Activated CD8-positive, alpha-beta memory T cell treated with anti-CD3 and anti-CD28 coated beads for 4 hours (primary cell): ENCODE measurements at places on chromosomes 7 and 10.

DNA sequence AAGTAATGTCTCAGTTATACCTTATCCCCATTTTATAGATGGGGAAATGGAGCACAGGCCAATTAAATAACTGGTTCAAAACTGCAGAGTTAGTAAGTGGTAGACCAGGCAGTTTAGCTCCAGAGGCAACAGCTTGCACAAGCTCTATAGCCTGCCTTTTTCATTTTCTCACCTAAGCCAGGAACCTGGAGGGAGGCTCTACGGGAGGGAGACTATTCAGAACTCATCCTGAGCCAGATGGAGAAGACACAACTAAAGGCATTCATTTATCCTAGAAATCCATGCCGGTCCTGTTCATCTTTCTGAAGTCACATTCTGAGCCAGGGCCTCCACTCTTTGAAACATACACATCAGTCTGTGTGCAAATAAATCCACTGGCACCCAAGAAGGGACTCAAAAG is 103.2 kb downstream of the CALN1 start:
- DNase-seq, result no peak

DNA sequence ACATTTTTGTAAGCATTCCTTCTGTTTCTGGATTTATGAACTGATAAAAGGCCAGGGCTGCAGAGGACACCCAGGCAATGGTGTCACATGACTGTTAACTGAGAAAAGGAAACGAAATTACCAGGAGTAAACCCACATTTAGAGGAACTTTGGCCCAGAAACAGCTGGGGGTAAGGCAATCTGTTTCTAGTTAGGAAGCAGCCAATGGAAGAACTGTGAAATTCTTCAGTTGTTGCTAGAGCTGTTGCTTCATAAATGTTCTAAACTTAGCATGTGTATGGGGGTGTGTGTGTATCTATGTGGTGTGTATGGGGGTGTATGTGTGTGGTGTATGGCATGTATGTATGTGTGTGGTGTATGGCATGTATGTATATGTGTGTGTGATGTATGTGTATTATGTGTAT is 11.8 kb upstream of the PDCD4 start:
- DNase-seq, result no peak

DNA sequence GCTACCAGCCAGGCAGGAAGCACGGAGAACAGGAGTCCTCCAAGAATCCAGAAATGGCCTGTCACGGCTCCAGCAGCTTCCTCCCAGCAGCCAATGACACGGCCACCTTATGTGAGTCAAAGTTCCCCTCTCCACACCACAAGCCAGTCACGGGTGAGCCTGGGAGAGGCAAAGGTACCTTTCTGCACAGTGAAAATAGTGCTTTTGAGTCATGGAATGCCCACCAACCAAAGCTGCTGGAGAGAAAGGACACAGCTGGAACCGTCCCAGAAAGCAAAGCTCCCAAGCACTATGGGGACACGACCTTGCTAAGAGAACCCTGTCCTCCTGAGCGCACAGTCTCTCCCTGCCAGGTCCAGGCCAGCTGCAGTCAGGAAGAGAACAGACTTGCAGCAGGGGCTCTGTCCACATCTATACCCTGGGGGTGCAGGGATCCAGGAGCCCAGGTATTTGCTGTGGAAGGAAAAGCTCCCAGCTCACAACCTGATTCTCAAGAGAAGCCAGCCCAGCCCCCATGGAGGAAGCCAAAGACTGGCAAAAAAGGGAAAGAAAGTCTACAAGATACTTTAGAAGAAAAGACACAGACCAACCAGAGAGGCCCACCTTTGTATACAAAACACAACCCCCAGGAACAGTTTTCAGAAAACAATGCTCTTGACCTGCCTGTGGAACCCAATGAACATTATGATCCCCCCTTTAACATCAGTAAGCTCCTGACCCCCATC is 24.4 kb downstream of the C10orf71 start:
- no peak for DNase-seq

- no peak for DNase-seq
Measured at GRCh38 chr7:150511048-150511447, 3.6 kb upstream of the GIMAP7 start.

GRCh38 chr10:29176845-29177832 is 111.7 kb upstream of the LYZL1 start:
- DNase-seq, result no peak

GRCh38 chr7:2732959-2733584 is 45.1 kb downstream of the AMZ1 start:
- no peak for DNase-seq

DNA sequence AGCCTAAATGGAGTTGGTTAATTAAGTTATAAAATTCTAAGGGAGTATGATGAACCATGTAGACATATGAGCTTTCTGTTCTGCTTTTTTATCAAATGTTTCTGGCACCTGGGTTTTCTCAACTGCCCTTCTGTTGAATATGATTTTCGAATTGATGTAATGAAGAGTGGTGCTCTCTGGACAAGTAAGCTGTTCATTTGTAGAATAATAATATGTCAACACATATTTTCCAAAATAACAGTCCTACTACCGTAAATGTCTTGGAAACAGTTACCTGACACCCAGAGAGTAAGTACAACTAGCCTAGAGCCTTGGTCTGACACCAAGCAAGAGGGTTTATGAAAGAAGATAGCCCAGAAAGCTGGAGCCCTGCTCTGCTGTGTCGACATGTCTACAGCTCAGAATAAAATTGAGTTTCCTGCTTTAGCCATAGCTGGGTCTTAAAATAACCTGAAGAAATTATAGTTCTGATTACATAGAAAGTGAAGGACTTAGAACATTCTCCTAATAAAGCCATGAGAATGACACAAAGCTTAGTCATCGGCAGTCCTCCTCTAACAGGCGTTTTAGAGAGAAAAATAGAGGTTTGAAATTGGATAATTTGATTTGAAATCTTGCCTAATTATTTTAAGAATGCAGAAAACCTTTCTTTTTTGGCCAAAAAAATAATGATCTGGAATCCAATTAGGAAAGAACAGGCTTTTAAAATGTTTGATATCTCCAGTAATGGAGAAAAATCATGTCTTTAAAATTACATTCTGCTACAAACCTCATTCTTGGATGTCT is 25.1 kb downstream of the HDAC9 start:
- DNase-seq, result no peak

DNA sequence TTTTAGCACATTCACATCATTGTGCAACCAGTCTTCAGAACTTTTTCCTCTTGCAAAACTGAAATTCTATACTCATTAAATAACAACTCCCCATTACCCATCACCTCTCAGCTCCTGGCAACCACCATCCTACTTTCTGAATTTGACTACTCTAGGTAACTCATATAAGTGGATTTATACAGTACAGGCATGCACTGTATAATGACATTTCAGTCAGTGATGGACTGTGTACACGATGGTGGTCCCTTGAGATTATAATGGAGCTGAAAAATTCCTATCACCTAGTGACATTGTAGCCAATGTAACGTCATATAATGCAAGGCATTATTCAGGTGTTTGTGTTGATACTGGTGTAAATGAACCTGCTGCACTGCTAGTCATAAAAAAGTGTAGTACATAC is 60.1 kb downstream of the BTRC start:
- DNase-seq, result no peak

DNA sequence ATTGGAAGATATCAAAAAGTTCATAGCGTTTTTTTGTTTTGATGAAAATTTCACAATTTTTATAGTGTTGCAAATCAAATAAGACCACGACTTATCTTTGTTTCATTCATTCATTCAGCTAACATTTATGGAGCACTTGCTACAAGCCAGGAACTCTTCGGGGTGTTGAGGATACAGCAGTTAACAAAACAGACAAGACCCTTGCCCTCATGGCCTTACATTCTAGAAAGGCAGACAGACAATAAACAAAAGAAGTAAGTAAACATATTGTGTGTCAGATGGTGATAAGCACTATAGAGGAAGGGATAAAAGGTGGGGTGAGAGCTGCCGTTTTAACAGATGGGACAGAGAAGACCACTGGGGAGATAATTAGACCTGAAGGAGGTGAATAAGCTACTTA is 41.6 kb upstream of the GSAP start:
- DNase-seq, result no peak

DNA sequence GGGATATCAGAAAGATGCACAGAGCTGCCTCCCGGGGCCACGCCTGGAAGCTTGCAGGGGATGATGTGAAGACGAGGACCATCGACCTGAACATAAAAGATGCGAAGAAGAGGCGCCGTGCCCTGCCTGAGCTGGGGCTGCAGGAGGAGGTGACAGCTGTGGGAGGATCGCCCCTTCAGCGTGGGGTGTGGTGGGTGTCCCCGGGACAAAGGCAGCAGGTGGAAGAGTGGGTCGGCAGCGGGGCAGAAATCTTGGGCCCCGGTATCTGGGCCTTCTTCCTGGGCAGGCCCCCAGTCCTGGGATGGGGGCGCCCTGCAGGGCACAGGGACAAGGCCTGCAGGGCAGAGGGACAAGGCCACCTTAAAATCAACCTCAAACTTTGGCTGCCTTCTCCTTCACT is 134.9 kb downstream of the OR13A1 start:
- no peak for DNase-seq

- no peak for DNase-seq
Measured at GRCh38 chr7:116984917-116985316, 31.6 kb downstream of the ST7 start.

DNA sequence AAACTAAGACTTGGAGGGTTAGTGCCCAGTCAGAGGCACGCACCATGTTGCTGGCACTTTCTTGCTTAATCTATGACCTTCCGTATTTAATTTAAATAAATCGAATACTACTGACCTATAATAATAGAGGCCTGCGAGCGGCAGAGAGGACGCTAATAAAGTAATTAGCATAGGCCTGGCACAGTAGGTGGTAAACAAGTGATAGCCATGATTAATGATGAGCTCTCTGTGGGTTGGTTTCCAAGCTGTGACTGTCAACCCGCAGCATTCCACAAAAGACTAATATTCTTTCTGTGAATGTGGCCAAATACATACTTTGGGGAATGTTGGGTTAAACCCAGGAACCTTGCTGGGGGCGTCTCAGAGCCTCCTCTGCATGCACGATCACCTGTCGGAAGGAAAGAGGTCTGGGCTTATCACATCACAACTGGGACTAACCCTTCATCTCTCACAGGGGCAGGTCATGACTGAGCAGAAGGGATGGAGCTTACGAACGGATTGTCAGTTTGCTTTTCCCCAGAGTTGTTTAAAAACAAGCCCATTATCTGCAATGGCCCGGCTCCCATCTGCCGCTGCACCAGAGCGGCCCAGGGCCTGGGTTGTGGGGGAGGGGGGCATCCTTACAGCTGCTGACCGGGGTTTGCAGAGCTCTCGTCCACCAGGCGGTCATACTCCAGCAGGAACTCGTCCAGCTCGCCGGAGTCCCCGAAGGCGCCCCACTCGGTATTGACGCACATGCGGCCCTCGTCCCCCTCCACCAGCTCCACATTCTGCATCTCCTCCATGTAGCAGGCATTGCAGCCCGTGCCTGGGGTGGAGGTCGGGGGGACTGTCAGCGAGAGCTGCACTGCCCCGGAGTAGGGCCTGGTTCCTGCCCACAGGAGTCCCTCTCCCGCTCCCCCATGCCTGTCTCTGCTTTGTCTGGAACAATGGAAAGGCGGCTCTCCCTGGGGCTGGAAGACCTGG is 6.2 kb upstream of the MYL7 start:
- DNase-seq, result no peak

DNA sequence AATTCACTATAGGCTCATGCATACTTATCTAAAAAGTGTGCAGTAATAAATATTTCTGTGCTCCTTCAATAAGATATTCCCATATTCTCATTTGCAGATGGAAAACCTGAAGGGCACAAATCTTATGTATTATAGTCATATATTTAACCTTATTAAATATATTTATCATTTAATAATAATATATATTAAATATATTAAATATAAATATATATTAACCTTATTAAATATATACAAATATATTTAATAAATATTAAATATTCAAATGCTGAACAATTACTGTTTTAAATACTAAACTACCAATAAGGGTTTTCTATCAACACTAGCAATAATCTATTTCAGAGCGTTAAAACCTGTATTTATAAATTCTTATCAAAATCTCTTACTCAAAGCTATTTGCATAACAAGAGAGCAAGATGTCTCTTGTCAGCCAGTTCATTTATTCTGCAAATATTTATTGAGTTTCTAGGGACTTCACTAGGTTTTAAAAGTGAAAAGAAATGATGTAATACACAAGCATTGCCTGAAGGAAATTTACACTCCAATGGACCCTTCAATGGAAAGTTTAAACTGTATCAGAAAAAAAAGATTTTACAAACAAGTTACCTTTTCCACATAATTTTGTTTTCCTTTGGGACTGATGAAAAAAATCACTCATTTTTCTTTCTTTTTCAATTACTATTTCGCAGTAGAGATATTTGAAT is 159.2 kb downstream of the AGMO start:
- no peak for DNase-seq

DNA sequence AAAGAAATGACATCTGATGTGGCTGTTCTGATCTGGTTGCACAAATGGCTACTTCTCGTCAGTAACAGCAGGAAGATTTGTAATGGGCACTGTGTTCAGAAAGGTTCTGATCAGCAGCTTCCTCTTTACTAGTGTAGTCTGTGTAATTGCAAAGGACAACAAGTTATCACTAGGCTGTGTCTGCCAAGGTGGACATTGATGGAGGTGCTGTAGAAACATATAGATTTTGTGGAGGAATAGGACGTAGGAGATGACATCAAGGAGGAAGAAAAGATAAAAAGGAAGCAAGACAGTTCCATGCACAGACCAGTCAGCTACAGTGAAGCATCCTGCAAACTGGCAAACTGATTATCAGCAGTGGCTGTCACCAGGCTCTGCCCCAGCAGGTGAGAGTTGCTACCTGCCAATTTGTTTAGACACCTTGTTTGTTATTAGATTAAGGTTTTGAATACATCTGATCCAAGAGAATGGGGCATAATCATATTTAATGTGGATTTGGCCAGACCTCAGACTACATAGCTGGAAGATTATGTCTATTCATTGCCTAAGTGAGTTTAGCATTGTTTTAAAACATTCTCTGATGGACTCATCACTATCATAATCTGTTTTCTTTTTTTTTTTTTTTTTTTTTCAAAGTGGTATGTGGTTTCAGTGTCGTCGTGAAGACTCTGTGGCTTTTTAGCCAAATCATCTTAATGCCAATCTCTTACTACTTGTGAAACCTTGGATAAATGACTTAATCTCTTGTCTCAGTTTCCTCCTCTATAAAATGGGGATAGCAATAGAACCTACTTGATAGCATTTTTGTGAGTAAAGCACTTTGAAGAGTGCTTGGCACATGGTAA is 417.9 kb upstream of the LRGUK start:
- DNase-seq, result no peak

- DNase-seq, result no peak
Measured at GRCh38 chr10:114291516-114291915, 52.5 kb downstream of the VWA2 start.
